CD4-positive, alpha-beta memory T cell (primary cell): ENCODE measurements at places on chromosomes 7 and 10.

DNA sequence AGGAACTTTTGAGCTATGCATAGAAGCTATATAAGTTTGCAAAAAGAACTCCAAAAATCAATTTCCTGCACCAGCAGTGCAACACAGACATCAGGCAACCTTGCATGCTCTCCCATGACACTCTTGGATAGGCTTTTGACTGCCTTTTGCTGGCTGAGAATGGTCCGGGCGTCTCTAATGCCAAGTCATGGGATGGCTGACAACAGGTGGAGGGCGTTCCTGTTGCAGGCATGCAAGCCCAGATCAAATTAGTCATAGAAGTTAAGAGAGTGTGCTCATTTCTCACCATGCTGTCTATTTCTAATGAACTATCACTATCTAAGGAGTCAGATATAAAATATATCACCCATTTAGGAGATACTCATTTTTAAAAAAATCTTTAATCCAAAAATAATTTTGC lies 8.4 kb downstream of the PLCE1 start:
- no peak for DNase-seq

DNA sequence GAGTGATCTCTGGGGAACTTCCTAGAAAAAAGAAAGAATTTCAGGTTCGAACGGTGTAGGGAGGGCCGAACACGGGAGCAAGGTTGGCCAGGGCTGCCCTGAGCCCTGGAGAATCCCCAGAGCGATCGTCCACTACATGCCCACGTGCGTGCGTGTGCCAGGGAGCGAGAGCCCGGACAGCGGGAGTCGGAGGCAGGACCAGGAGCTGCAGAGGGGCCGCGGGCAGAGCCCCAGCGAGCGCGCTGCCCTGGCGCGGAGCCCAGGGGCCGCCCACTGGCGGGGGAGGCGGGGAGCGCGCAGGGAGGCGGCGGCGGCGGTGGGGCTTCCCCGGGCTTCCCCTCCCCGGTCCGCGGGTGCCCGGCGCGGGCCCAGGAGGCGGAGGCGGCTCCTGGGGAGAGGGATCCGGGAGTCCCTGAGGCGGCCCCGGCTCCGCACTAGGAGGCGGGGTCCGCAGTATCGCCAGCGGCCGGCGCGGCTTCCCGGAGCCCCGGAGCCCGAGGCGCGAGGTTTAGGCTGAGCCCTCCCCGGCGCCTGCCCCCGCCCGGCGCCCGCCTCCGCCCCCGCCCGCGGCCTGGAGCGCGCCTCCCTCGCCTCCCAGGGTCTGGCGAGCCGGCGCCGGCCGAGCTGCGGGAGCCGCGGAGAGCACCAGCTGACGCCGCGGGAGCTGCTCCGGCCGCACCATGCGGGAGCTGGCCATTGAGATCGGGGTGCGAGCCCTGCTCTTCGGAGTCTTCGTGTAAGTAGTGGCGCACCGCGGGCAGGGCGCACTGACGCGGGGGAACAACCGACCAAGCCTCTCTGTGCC lies at the start of gene PLPP4:
Gene PLPP4, plus strand, starts transcription at position 602 of the 805 bp plus-strand sequence. Its CDS starts 79 bp downstream, at position 681.
- DNase-seq = no peak

DNA sequence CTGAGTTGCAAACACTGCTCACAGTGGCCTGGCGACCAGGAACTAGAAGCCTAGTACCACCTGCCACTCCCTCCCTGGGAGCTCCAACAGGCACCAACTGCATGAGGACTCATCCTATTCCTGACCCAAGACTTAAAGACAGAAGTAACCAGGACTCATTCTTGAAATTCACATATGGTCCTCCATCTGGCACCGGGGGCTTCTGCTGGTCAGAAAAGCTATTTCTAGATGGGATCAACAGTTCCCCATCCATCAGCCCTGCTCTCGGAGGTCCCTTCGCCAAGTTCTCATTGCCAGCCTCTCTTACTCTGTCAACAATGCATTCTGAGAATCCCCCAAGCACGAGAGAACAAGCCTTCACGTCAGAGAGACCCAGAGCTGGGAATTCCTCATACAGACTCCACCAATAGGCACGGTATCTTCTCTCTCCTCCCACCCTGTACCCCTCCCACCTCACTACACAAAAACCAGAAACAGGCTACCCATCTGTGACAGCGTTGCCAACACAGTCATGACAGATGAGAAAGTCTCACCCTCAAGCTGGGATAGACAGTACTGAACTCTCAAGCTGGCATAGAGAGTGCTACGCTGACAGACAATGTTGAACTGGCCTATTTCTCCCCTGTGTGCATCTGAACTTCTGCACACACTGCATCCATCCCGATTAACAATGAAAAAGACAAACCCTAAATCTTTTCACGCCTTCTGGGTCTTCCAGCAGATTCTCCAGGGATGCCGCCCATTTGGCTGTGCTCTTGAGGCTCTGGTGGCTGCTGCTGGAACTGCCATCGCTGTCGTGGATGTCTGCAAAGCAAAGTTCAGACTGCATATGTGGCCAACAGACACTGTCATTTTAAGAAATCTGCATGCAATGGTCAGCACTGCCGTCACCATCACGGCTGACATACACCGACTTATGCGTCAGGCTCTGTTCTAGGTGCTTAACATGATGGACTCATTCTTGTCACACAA lies 15.6 kb downstream of the RGS10 start:
- DNase-seq = no peak

DNA sequence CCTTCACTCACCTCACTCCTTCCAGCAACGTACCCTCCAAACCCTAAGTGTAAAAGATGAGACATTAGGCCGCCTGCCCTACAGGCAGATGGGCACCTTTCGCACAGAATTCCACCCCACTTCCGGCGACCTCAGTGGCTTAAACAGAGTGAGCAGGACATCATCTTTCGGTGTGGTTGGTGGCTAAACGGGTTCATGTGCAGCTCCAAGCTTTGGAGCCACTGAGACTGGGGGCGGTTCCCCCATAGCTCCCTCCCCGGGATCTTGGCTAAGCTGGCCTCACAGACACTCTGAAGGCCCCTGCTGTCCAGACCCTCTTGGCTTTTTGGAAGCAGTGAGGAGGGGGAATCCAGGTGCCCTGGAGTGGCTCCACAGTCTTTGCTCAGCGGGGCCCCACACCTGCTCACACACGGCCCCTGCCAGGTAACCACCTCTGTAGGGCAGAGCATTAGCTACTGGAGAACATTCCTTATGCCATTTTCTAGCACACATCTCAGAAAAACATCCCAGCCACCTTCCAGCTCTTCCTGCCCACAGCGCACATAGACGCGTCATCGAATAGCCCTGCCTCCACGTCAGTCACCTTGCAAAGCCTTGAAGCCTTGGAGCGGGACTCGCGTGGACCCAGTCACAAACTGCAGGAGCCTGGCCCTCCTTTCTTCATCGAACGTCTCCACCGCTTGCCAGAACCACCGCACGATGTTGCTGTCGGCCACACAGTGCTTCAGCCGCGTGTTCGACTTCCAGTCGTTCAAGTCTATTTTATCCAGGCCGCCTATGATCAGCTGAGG lies 108.8 kb downstream of the SMURF1 start:
- DNase-seq = no peak

DNA sequence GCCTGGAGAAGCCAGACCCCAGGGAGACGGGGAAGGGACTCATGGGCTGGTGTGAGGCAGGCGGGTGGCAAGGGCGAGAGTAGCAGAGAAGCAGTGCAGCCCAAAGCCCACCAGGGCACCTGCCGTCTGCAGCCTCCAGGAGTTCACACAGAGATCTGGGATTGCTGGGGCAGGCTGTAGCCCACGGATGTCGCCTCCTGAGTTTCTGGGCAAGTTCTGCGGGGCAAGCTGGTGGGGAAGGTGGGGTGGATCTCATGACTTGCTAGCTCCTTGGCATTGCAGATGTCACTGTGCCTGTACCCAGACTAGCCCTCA lies 6.0 kb downstream of the ADCK2 start:
- no peak for DNase-seq

- no peak for DNase-seq
Observed at GRCh38 chr10:44458671-44459413, 73.9 kb upstream of the CXCL12 start.

- no peak for DNase-seq
Observed at GRCh38 chr10:60781661-60782060, 3.4 kb downstream of the CDK1 start.
